Uterus (tissue), 4 donors: ENCODE measurements at places on chromosomes 6 and 20.

GRCh38 chr6:46221222-46221793 lies 50.5 kb upstream of the ENPP5 start:
- DNase-seq: no peak

DNA sequence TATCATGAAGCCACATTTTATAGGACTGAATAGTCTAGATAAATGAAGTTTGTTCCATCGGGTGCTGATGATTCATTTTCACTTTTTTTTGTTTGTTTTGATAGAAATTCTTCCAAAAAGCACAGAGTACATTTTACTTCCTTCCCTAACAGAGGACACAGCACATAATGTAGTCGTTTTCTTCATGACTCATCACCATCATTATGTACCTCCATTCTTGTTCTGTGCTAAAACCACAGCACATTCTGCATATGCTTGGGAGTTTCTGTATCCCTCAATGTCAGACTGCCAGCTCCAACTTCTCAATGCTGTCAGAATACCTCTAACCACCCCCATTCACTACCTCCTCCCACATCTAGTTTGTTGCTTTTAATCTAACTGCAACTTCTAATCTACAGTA lies 1004.9 kb upstream of the ADGRB3 start:
- no peak for DNase-seq

DNA sequence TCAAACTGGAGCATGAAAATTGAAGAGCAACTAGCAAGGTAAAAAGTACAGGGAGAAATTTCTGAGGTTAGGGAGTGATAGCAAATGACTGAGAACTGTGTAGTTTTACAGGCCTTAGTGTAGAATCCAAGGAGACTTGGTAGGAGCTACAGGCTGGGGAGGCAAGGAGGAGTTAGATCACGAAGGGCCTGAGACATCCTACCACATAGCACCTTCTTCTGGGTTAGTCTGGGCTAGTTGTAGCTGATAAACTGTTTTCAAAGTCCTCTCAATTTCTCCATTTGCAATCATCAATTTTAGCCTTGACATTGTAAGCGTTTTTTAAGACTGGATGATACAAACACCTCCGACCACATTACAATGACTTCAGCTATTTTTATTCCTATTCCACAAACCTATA lies 209.7 kb downstream of the TMEM200A start:
- no peak for DNase-seq

DNA sequence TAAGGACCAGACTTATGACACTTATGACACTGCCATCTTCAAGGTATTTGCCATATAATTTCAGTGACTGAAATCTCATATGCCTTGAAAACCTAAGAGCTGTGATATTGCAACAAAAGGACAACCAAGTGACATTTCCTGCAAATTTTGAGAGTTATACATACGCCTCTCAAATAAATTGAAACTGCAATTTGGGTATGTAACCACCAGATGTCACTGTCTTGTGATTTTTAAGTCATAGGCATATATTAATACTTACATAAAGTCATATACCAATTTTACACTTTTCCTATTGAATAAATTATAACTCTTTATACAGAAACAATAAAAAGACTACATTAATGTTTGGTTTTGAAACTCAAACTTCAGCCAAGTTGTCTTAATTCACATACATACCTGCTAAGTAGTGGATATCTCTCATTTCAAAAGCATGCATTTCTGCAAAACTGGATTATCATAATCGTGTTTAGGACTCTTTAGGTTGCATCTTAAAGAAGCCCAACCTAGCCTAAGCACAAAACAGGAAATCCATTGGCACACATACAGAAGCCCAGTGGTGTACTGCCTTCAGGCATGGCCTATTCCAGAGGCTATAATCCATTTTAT lies 180.2 kb downstream of the PACRG start:
- no peak for DNase-seq

GRCh38 chr20:1272368-1273100 lies 6.4 kb downstream of the SNPH start:
- no peak for DNase-seq

- no peak for DNase-seq
Measured at GRCh38 chr6:54087721-54088120, 23.5 kb upstream of the MLIP start.

- DNase-seq: no peak
Measured at GRCh38 chr20:53439616-53440015, 154.0 kb downstream of the ZNF217 start.

DNA sequence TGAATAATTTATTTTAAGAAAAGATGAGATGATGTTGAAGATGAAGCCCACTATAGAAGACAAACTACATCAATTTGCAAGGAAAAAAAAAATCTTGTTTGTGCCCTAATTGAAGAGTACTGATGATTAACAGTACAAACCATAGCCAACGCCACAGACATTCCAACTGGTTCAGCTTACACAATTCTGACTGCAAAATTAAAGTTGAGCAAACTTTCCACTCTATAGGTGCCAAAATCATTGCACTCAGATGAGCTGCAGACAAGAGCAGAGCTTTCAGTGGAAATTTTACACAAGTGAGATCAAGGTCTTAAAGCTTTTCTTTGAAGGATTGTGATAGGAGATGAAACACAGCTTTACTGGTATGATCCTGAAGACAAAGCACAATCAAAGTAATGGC lies 85.3 kb downstream of the OGFRL1 start:
- DNase-seq: no peak

DNA sequence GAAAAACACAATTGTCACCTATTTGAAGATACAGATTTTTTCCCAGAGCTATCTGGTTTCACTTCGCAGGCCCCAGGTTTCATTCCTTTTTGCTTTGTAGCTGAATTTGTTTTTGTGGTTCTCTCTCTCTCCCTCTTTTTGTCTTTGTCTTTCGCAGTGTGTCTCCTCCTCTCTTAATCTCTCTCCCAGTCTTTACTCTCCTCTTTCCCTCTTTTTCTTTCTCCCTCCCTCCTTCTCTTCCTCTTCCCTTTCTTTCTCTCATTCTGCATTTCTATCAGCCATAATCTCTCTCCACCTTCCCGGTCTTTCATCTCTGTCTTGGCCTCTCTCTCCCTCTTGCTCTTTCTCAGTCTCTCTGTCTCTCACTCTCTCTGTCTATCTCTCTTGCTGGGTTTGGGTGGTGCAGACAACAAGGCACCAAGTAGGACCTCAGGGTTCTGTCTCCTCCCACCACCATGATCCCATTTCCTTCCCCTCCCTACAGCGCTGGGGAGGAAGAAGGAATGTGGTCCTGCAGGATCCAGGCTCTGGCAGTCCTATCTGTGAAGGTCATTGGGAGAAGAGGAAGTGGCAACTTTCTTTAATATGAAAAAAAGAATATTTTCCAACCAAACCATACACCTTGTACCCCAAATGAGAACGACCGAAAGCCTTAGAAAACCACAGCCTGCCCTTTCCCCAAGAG lies 63.2 kb downstream of the BANF2 start:
- DNase-seq: no peak

- DNase-seq: peak; percentile 76
Measured at GRCh38 chr20:17841751-17842215, 126.8 kb downstream of the SNX5 start.

DNA sequence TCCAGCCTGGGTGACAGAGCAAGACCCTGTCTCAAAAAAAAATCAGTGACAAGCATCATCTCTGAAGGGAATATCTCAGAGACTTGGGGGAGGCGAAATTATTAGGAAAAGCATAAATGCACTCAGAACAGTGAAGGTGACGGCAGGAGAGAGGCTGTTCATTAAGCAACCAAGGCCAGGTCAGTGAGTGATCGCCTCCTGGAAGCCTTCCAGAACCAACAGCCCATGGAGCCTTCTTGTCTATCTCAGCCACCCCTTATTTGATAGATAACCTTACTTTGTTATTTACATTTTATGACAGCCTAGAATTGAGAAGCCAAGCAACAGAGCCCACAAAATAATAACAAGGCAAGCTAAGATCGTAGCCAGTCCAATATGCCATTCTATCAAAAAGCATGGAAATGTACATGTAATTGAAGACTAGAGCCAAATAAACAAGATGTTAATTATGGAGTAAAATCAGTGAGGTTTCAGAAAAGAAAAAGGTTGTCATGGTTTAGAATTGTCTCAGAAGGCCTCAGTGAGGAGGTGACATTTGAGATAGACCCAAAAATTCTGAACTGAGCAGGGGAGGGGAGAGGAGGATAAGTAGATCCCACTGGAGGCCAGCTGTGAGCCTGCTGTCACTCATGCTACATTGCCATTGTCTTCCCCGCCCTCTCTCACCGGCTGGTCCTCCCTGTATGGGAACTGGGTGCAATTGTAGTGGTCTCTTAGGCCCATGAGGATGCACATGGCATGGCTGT lies 17.8 kb downstream of the BNIP5 start:
- no peak for DNase-seq

- no peak for DNase-seq
Measured at GRCh38 chr6:32327103-32327502, 44.6 kb downstream of the TSBP1 start.

DNA sequence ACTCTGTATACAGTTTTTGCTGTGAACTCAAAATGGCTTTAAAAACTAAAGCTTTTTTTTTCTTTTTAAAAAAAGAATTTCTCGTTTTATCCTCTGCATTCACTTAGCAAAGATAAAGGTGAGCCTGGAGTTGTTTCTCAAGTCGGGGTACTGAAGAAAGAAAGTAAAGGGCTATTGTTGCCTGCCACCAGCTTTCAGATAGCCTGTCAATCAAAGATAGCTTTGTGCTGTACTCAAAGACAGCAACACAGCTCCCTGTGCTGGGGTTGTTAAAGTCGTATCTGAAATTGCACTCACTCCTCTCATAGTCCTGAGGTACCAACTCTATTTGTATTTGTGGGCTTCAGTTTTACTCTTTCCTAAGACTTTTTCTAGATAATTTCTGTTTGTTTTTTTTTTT lies 710.1 kb upstream of the ID4 start:
- DNase-seq: no peak

DNA sequence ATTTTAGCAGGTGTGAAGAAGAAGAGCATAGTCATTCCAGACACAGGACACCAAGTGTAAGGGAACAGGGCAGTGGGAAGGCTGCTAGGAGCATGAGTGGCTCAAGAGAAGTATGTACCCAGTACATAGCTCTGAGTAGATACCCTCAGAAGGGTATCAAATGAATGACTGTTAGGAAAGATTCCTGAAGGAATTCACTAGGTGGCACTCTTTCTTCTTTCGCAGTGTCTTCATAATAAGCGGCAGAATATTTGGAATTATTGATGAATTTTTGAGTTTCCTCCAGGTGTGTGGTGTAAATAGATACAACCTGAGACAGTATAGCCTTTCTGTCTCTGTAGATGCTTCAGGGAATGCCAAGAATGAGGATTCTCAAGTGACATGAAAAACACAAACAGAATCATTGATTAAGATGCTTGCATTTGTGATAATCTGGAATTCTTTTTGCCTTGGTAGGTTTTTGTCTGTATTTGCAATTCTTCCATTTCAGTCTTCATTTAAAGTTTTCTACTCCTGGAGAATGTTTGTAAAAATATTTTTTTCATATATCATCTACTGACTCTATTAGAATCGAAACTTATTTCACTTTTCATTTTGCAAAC lies 264.3 kb upstream of the RIMS1 start:
- DNase-seq: no peak

- no peak for DNase-seq
Measured at GRCh38 chr20:5074232-5074674, 45.5 kb downstream of the PCNA start.

- no peak for DNase-seq
Measured at GRCh38 chr6:36717231-36717825, 19.7 kb downstream of the RAB44 start.

DNA sequence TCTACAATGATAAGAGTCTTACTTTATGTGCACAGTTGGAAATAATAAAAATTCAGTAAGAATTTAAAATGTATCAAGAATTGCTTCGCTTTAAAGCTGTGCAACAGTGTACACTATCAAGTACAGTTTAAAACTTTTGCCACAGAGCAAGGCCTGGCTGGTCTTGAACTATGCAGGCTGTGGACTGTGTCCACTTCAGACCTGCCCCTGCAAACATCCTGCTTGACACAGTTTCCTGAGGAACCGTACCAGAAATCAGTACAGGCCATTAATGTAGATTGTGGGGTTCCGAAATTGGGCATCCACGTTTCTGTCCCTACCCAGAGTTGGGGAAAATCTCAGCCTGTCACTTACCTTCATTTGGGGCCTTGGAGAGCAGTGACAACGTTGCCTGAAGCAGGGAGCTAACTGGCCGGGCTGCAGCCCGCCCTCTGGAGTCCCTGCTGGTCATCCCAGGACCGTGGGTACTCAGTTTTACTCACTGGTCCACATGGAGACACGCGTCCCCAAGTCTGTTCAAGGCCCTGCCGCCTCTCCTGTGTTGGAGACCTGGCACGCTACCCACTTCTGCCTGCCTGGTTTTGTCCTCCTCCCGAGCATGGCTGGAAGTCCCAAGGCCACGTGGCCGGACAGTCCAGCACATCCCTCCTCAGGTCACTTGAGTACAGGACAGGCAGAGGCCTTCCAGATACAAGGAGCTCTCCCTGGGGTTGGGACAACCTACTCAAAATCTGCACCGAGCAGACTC lies 8.4 kb downstream of the NINL start:
- DNase-seq: no peak

DNA sequence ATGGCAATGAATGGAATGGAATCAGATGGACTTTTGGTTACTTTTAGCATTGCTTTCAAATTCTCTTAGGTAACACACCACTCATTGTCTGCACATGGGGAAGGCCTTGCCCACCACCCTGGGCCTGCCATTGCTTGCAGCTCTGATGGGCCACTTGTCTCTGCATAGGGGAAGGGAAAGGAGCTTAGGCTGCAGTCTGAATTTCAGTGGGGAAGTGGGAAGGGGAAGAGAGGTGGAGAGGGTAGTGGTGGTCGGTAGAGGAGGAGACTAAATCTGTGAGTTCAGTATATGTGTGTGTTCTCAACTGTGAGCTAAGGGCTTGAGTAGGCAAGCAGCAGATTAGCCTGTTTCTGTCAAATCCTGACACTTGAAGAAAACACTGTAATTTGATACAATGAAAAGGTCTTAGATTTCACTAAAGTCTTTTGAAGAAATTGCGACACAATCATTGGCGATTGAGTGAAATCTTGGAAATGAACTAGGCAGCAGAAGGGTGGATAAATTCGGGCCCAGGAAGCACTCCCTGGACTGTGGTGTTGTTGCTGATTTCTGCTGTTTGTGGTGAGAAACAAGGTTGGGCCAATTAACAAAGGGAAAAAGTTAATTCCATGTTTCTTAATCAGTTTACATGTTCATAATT lies 80.6 kb downstream of the OTOR start:
- DNase-seq: no peak

GRCh38 chr6:141562851-141563763 lies 569.6 kb upstream of the GJE1 start:
- peak; percentile 67 for DNase-seq

GRCh38 chr6:107663308-107663707 lies 160.8 kb downstream of the SCML4 start:
- DNase-seq: no peak

- DNase-seq: no peak
Measured at GRCh38 chr6:133248241-133249001, 7.3 kb downstream of the EYA4 start.

DNA sequence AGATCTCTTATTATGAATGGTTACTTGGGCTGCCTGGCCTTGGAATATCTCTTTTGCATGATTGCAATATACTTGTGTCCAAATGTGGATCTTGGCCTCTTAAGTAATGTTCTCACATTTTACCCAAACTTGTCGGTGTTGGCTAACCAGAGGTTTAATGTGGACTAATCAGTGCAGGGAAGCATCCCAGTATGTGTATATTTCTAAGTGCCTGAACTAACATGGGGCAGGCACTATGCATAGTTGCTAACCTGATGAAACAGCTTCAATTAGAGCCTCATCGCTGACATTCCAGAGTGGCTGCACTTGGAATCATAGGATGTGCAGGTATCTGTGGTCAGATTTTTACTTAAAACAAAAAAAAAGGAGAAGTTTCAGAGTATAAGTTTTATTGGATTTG lies 160.0 kb downstream of the PDE7B start:
- DNase-seq: no peak

GRCh38 chr6:68689910-68690309 lies 54.8 kb downstream of the ADGRB3 start:
- DNase-seq: no peak
